ENCODE measurements at places on chromosomes 1 and 21.

GRCh38 chr1:240608707-240609106, 3.2 kb downstream of the GREM2 start:
- DNase-seq = no peak

DNA sequence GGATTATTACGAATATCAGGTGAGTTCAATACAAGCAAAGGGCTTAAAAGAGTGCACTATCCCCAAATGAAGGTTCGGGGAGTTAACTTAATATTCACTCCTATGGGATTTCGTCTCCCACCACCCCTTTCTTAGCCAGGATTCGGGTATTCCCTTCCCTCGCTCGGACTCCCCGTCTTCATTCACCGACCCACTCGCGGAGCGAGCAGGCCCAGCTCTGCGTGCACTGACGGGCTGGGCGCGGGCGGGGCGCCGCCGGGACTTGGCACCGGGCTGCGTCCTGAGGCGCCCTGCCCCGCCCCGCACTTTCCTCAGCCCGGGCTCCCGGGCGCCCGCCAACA, 7.7 kb upstream of the MPZL1 start:
- DNase-seq = no peak

DNA sequence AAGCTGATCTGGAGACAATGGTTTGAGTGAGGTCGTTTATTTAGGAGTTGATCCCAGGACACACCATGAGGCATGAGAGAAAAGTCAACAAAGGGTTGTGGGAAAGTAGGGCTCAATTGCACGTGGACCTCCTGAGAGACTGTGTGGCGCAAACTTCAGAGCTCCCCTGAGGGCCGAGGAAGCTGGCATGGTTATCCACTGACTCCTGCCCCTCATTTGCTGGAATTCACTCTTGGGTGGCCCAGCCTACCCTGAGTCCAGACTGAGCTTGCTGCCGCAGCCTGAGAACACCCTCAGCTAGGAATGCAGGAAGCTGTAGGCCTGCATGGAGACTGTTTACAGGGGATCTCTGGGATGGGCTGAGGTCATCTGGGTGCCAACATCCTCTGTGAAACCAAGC, 301.0 kb downstream of the RWDD3 start:
- no peak for DNase-seq

- no peak for DNase-seq
These were observed 30.2 kb downstream of the EVA1C start for GRCh38 chr21:32442566-32443318.

GRCh38 chr1:185990565-185990964, 256.4 kb downstream of the HMCN1 start:
- DNase-seq = no peak

GRCh38 chr1:57637155-57637554, 213.3 kb upstream of the DAB1 start:
- no peak for DNase-seq

GRCh38 chr1:101798417-101798816, 198.3 kb downstream of the OLFM3 start:
- DNase-seq = no peak

DNA sequence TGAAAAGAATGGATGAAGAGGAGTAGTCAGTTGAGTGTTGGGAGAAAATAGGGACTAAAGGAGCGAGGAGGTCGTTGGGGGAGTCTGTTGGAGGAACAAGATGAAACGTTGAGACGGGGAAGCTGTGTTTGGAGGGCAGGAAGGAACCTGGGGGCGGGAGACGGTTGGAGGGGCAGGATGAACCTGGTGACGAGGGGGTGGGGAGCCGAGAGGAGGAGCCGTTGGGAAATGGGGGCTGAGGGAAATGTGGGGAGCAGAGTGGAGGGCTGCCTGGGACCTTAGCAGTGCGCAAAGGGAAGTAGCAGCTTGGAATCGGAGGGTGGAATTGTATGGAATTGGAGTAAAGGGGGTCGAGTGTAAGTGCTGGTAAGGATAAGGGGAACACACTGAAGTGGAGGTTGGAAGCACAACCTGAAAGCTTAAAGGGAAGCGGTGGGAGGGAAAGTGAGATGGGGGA, 630 bp downstream of the MTF2 start:
- DNase-seq = peak; percentile 1

DNA sequence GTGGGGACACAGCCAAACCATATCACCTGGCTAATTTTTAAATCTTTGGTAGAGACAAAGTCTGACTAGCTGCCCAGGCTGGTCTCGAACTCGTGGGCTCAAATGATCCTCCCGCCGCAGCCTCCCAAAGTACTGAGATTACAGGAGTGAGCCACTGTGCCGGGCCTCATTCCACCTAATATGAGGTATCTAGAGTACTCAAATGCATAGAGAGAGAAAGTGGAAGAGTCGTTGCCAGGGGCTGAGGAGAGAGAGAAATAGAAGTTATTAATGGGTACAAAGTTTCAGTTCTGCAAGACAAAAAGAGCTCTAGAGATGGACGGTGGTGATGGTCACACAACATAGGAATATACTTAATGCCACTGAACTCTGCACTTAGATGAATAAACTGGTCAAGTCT, 119.6 kb downstream of the TOMM20 start:
- DNase-seq = no peak

DNA sequence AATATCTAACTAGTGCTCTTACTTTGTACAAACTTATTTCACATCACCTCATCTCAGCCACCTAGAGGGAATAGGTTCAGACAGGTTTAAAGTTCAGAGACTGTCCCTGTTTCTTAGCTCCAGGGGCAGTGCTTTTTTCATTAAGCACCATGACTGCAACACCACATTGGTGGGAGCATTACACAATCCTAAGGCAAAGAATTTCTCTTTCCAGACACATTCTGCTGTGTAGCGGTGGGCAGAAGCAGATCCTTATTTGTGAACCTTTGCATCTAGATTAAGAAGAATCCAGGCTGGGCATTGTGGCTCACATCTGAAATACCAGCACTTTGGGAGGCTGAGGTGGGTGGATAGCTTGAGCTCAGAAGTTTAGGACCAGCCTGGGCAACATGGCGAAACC, 16.1 kb downstream of the LCA5L start:
- no peak for DNase-seq

GRCh38 chr1:237799762-237800474, 90.8 kb downstream of the ZP4 start:
- no peak for DNase-seq

DNA sequence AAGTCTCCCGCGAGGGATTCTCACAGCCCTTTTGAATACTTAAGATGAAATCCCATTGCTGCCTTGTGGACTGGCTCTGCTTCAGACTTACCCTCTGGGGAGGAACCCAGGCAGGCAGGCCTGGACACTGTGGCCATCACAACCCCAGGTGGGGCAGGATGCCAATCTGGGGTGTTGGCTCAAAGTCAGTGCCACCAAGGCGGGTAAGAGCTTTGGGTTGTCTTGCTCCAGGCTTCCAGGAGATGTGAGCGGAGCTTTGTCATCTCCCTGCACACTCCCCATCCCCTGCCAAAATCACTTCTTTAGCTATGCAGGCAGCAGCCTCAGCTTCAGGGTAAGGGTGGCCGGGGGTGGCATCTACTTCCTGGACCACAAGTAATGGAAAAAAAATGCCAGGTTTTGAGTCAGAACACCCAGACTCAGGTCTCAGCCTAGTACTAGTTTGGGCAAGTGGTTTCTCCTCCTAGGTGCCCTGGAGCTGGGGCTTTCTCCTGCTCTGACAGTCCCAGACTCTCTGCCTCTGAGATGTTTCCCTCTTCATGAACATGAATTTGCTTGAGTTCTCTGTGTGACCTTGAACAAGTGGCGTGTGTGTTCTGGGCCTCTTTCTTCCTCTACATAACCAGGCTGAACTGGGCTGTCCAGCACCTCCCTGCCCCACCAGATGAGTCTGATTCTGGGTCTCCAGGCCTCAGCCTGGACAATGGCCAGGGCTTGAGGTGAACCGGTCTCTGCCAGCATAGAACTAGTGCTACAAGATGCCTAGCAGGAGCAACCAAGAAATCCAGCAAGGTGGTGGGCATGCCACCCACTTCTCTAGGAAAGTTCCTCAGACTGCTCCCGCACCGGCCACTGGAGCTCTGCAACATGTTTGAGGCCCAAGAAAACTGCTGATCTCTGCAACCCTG, 65.4 kb downstream of the VWA5B1 start:
- no peak for DNase-seq

DNA sequence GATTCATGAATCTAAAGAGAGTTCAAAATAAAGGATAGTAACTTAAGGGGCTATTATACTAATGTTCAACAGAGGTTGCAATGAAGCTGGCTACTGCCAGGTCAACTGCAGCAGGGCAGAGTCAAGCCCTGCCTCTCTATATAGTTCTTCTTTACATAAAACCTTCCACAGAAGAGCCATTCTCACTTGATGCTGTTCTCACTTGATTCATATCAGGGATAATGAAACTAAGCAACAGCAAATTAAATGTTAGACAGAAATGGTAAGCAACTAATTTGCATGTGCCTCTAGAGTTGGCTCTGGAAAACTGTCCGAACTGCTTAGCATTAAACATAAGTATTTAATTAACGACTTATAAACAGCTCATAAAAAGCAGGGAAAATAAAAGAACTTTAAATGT, 17.4 kb downstream of the CCSAP start:
- DNase-seq = no peak

GRCh38 chr21:38918607-38919346, 113.0 kb downstream of the ETS2 start:
- no peak for DNase-seq

DNA sequence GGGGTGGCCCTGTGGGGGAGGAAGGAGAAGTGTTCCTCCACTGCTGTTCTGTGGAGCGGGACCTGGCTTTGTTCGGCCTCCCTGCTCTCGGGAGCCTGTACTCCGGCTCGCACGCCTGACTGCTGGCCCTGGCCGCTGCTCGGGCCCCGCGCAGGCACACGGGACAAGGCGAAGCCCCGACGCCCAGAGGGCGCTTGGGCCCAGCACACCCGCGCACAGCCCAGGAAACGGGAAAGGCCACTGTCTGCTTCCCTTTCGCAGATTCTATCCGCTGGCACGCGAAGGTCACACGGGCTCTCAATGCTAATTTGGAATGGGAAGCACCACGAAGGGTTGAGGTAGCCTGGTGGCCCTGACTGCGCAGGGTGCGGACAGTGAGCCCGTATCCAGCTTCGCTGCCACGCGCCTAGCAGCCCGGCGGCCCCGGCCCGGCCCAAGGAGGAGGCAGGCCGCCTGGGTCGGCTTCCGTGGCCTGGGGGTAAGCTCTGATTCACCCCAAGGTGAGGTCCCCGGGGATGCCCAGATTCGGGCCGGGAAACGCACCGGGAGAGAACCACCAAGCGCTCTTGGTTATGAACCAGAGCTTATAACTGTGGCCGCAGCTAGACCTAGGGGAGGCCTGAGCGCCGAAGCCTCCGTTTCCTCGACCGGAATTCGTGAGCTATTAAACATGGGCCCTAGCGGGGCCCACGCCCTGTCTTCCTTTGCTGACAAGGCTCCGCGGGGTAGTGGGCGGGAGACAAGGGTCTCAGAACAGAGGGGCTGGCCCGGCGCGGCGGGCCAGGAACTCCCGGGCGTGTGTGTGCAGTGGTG, 19.7 kb upstream of the TBX15 start:
- no peak for DNase-seq

- DNase-seq = no peak
These were observed at the start of gene RBP7 for GRCh38 chr1:9996624-9997582. Gene RBP7 (plus strand): TSS chr1:9997228. CDS start chr1:9997259, 31 bp downstream.

GRCh38 chr21:36478941-36479340, 981 bp downstream of the CLDN14 start:
- no peak for DNase-seq

DNA sequence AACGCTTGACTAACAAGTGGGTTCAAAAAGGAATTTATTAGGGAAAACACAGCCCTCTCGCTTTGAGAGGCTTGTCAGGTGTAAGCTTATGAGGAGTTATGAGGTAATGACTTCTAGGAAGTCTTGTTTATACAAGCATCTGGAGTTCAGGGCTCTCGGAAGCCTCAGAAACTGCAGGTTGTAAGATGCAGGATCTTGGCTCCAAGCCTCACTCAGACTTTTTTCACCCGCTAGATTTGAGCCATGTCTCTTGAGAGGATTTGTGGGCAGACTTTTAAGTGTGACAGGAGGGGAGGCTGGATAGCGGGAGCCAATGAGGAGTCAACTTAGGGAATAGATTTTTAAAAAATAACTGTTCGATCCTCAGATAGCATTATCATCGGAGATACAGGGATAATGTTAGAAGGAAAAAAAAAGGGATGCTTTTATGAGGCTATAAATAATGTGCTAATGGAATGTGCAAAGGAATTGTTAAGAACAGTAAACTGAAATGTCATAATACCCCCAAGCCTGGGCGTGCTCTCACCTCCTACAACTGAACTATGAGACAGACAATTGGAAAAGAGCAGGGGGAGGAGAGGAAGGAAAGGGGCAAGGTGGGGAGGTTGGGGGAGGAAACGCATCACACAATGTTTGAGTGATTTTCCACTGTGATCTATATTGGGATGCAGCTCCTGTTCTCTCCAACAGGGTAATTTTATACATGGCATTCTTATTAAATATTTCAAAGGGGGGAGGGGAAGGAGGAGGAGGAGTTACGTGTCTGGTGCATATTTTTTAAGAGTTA, 107.4 kb upstream of the ESRRG start:
- DNase-seq = no peak

GRCh38 chr1:236343246-236343870, 50.7 kb upstream of the EDARADD start:
- DNase-seq = no peak

GRCh38 chr1:29852248-29852647, 615.9 kb downstream of the PTPRU start:
- DNase-seq = no peak

GRCh38 chr1:160216301-160216700, 11.1 kb downstream of the PEA15 start:
- no peak for DNase-seq

GRCh38 chr1:200963076-200963475, 60.4 kb downstream of the KIF21B start:
- DNase-seq = no peak

DNA sequence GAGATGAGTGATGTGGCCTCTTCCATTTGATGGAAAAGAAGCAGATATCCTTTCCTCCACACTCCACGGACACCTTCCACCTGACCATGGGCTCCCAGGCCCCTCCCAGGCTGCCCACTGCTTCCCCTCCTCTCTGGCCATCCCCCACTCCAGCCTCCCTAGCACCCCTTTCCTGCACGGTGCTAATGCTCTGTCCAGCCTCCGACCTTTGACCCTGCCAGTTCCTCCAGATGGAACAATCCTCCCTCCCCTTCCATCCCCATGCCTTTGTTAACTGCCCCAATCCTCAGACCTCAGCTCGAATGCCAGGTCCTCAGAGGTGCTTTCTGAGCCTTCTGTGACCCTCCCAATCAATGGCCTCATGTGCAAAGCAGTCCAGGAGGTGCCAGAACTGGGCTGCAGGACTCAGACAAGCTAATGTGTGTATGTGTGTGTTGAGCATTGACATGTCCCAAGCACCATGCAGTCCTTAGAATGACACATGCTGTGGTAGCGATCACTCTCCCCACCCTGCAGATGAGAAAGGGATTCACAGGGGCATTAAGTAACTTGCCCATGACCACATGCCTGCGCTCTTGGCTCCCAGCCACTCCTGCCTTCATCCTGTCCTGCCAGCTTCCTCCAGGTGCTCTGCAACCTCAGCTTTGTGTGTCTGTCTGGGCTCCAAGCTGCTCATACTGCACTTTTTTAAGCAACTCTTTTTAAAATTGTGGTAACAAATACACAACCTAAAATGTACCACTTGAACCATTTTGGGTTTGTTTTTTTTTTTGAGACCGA, 63.5 kb upstream of the EDN2 start:
- DNase-seq = no peak
